ENCODE measurements at places on chromosomes 16 and 17.

DNA sequence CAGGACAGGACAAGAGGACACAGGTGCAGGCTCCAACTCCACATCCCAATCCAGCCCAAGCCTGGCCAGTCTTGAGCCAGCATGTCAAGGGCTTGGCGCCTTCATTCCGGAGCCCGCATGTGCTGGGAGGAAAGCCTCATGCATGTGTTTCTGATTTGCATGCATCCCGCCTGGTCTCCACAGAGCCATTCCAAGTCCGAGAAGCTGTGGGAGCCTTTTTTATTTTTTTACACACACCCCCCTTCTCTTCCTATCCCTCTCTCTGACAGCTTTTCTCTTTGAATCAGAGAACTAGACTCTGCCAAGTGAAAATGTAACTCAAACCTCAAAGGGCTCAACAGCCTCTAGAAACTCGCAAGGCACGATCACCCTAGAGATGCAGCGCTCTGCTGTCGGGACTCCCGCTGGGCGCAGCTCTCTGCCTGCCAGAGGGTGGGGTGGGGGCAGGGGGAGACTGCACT, 45.1 kb downstream of the NOG start:
- DNase-seq = no peak

GRCh38 chr17:75872434-75873351, 5.7 kb downstream of the TRIM47 start:
- no peak for DNase-seq

- no peak for DNase-seq
Observed at GRCh38 chr16:11007714-11008280, 63.4 kb downstream of the CLEC16A start.

DNA sequence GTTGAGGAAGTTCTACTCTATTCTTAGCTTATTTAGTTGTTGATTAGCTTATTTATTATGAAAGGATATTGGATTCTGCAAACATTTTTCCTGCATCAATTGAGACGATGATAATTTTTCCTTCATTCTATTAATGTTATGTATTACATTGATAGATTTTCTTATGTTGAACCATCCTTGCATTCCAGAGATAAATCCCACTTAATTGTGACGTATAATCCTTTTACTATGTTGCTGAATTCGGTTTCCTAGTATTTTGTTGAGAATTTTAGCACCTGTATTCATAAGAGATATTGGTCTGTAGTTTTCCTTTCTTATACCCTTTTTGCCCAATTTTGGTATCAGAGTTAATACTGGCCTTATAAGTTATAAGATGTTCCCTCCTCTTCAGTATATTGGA, 47.6 kb upstream of the BRD7 start:
- DNase-seq = no peak

GRCh38 chr17:4189280-4189679, 46.3 kb downstream of the CYB5D2 start:
- DNase-seq = no peak

DNA sequence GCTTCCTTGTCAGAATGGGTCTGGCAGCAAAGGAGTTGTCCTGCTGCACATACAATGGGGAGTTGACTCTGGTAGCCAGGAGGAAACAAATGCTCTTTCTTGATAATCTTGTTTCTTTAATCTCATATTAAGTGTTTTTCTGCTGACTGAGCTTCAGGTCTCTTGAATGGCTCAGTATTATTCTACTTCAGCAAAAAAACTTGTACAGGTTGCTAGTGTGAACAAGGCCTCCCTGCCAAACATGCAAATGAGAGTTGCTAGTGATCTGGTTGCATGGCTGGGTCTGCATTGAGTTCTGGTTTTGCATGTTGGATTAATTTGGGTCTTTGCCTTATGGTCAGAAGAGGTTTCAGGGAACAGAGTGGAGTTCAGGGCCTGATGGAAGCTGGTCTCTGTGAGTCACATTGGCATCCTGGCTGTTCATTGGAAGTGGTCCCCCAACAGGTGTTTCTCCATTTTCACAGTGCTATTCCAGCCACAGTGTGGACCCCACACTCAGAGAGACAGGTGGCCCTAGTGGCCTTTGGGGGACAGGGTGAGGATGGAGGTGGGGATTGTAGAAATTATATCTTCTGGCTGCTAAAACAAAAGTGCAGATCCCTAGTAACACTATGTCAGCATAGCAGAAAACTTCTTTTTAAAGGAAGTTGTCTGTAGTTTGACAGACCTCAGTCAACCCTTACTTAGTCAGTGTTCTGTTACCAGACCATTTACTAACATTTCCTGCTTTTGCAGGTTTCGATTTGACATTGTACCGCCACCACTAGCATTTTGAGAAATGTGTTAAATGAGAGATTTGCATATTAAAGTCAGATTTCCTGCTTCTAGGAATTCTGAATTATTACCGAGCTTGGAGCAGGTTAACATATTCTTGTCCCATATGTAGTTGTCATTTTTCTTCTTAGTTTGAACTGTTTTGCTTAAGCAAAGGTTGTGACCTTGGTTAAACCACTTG, 47.1 kb downstream of the EPN2 start:
- no peak for DNase-seq

DNA sequence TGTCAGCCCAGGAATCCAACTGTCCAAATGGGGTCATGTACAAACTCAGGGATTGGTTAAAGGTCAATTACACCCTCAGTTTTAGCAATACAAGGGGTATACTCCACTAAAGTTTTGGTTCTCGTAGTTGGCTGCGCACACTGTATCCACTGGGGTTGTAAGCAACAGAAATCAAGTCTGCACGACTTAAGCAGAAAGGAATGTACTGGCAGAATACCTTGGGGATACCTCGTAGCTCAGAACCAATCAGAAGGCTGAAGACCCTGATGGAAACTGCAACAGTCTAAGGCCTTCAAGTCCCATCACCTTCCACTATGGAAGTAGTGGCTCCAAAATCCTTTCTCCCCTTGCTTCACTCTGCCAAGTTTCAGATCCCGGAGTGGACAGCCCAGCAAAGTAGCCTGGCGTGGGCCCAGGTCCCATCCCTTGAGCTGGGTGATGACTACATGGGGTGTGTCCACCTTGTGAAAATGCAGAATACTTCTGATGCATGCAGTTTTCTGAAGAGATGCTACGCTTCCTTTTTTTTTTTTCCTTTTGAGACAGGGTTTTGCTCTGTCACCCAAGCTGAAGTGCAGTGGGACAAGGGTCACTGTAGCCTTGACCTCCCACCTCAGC, 21.1 kb upstream of the RPH3AL start:
- no peak for DNase-seq

- DNase-seq = no peak
Observed at GRCh38 chr17:47763913-47764582, 31.0 kb downstream of the TBX21 start.

GRCh38 chr16:77289331-77289809, 90.2 kb downstream of the SYCE1L start:
- DNase-seq = no peak

DNA sequence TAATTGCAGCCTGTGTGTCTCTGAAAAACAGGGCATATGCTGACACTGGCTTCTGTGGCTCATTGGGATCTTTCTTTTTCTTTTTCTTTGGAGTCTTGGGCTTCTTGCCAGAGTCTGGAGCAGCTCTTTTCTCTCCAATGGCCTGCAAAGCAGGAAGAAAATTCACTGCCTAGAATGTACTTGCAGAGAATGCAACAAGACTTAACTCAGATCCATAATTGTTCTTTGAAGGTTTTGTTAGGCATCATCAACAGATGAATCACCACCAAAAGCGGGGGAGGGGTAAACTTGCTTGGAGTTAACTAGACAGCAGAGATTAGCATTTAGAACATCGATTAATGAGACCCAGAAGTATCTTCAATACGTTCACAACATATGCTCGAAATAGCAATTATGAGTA, 100.9 kb downstream of the TOX3 start:
- no peak for DNase-seq

DNA sequence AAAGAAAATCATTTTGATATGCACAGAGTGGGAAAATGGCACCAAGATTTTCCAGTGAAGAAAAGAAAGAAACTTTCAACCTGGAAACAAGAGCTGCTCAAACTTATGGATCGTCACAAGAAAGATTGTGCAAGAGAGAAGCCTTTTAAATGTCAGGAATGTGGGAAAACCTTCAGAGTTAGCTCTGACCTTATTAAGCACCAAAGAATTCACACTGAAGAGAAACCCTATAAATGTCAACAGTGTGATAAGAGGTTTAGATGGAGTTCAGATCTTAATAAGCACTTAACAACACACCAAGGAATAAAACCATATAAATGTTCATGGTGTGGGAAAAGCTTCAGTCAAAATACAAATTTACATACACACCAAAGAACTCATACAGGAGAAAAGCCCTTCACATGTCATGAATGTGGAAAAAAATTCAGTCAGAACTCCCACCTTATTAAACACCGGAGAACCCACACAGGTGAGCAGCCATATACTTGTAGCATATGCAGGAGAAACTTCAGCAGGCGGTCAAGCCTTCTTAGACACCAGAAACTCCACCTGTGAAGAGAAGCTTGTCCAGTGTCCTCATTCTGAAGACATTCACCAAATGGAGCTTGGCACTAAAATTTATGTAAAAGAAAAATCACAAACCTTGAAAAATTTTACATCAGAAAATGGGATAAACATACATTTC, 12.2 kb downstream of the ZNF75A start:
- DNase-seq = no peak

DNA sequence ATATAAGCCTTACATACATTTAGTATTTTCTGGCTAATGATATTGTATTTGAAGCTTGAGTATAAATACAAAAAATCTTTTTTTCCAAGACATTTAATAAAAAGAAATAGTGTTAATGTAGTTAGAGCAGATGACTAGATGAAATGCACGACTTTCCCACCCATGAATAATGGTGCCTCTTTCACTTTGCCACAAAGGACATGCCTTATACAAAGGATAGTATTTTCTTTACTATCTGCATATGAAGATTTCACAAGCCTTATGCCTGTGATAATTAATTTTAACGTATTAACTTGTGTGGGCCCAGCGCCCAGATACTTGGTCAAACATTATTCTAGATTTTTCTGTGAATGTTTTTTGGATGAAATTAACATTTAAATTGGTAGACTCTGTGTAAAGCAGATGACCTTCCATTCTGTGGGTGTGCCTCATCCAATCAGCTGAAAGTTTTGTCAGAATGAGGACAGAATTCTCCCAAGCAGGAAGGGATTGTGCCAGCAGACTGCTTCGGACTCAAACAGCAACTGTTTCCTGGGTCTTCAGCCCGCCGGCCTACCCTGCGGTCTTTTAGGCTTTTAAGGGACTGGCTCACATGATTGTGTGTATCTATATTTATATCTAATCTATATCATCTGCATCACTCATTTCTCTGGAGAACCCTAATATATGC, 115.4 kb downstream of the USP22 start:
- DNase-seq = no peak

GRCh38 chr17:6494239-6494941, 50.1 kb downstream of the PIMREG start:
- no peak for DNase-seq

DNA sequence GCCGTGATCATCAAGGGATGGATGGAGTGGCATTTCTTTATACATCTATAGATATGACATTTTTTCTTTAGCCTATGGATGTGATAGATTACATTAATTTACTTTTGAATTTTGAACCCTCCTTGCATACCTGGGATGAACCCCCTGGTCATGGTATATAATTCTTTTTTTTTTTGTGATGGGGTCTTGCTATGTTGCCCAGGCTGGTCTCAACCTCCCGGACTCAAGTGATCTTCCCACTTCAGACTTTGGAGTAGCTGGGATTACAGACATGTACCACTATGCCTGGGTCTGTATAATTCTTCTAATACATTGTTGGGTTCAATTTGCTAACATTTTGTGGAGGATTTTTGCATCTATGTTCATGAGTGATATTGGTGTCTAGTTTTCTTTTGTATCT, 1.7 kb upstream of the TNS4 start:
- DNase-seq = no peak

- no peak for DNase-seq
Observed at GRCh38 chr17:55659661-55660060, 63.0 kb downstream of the TMEM100 start.

GRCh38 chr16:71995038-71995437, 5.2 kb downstream of the PKD1L3 start:
- DNase-seq = no peak

DNA sequence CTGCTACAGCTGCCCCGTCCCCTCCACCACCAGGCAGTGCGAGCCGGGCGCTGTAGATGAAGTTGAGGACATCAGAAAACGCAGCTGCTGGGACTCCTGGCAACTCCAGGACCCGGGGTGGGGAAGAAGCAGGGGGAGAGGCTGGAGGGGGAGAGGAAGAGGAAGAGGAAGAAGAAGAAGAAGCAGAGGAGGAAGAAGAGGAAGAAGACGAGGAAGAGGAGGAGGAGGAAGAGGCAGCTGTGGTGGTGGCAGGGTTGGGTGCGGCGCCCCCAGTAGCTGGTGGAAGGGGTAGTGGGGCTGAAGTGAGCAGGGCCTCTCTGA, 13.2 kb downstream of the ZBTB4 start:
- DNase-seq = no peak

- no peak for DNase-seq
Observed at GRCh38 chr16:54812229-54812628, 118.4 kb upstream of the IRX5 start.

- DNase-seq = no peak
Observed at GRCh38 chr17:41326173-41327145, 10.9 kb upstream of the KRTAP17-1 start.

DNA sequence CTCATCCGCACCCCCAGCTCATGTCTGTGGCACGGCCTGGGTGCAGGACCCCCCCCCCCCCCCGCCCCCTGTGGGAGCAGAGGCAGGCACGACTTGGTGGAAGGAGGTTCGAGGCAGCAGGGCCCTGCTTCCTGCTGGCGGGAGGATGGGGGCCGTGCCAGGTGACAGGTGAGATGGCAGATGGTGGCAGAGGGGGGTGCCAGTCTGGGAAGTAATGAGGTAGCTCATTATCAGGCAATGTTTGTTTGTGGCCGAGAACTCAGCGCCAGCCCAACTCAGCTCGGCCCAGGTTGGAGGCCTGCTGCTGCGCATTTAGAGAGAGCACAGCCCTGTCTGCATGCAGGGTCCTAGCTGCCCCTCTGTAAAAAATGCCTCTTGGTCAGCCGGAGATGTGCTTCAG, 40.1 kb upstream of the JPH3 start:
- no peak for DNase-seq

- DNase-seq = no peak
Observed at GRCh38 chr16:21056396-21056795, 94.2 kb downstream of the DNAH3 start.

GRCh38 chr16:52469775-52470174, 77.2 kb downstream of the TOX3 start:
- DNase-seq = no peak

DNA sequence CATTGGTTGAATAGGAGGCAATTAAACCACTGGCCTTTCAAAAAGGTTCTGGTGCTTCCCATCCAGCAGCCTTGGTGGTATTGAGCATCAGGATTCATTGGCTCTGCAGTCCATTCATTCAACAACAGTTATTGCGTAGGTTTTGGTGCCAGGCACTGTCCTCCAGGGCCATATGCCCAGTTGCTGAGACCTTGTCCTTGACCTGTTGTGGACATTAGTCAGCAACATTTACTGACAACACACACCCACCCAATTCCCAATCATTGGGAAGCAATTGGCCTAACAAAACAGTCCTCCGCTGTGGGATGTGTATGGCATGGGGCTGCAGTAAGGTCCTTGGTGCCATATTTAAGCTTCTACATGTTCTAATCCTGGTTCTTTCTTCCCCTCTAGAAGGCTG, 82.2 kb downstream of the AXIN2 start:
- DNase-seq = no peak

Data from NCI-H187 (cell line).